Endothelial cell (in vitro differentiated cells): ENCODE measurements at places on chromosomes 5 and 9. TPM values are rescaled to one million over a fixed set of nuclear protein-coding genes. Genes with fewer than 3 reads are reported as not detected.

IL13 gene
- total RNA-seq: not detected

CCDC180 gene
- total RNA-seq: 7.7 TPM

- H3K27ac ChIP-seq: no peak overlapping the region
- no peaks in the 10 kb centered on the region for H3K4me1 ChIP-seq
- H3K36me3 ChIP-seq: no peaks in the 10 kb centered on the region
Observed at GRCh38 chr5:137273511-137273910, 225.6 kb downstream of the SPOCK1 start.

GRCh38 chr9:135029871-135030565 is 57.5 kb upstream of the OLFM1 start:
- H3K27me3 ChIP-seq: peaks cover 3% of the 10 kb centered on the region
- H3K4me3 ChIP-seq: no peak overlapping the region
- no peak overlapping the region for H3K27ac ChIP-seq
- no peaks in the 10 kb centered on the region for H3K4me1 ChIP-seq
- H3K36me3 ChIP-seq: no peaks in the 10 kb centered on the region

DNA sequence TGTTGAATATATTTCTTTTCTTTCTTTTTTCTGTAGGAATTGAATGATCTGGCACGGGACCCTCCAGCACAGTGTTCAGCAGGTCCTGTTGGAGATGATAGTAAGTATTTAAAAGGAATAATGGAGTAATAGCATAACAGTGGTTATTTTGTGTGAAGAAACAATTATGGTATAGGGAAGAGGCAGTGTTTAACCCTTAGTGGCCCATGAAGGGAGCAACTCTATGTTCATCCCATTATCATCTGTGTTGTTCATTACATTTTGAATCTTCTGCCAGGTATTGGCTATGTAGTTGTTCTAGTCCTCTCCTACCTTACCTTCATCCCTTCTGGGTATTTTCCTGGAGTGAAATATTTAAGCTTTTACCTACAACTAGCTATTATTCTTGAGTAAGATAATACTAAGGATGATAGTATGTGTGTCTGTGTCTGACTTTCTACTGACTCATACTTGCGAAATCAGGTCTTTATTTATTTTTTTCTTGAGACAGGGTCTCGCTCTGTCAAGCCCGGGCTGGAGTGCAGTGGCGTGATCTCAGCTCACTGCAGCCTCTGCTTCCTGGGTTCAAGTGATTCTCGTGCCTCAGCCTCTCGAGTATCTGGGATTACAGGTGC is 39.3 kb downstream of the UBE2D2 start:
- peaks cover 12% of the 10 kb centered on the region for H3K36me3 ChIP-seq
- no peaks in the 10 kb centered on the region for H3K27me3 ChIP-seq
- H3K4me3 ChIP-seq: no peak overlapping the region
- peaks cover 5% of the 10 kb centered on the region for H3K4me1 ChIP-seq

LCN2 gene
- total RNA-seq: not detected

- no peaks in the 10 kb centered on the region for H3K27me3 ChIP-seq
- DNase-seq: no peak
- no peaks in the 10 kb centered on the region for H3K4me1 ChIP-seq
- peaks cover 4% of the 10 kb centered on the region for H3K36me3 ChIP-seq
Observed at GRCh38 chr5:69284203-69284602, 48.4 kb downstream of the CCDC125 start.

KIF4B gene
- total RNA-seq: 0.54 TPM

DNA sequence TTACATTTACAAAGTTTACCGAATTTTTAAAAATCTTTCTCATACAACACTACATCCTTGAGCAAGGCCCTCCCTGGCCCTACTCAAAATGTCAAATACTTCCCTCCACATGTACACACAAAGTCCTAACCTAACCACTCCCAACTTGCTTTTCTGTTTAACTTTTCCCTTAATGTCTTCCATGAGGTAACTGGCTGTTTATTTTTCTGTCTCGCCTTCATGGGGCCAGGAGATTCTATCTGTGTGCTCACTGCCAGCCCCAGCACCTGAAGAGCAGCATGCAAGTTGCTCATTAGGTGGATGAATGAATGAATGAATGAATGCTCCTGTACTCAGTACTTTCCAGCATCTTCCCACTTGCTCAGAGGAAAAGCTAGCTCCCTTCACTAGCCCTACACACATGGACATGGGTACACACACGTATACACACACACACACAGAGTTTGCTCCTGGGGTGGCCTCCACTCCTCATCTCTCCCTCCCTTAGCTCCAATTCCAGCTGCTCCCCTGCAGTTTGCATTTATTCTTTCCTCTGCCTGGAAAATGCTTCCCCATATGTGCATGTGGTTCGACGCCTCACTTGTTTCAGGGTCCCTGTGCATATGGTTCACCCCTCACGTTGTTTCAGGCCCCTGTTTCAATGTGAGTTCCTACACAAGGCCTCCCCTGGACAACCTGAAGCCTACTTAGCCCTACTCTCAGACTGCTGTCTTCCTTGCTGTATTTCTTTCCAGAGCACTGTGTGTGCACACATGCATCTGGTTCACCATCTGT is 165.2 kb downstream of the ROR2 start:
- no peaks in the 10 kb centered on the region for H3K4me1 ChIP-seq
- H3K27me3 ChIP-seq: peaks cover 2% of the 10 kb centered on the region
- no peak overlapping the region for H3K4me3 ChIP-seq
- no peak for DNase-seq
- peaks cover 6% of the 10 kb centered on the region for H3K36me3 ChIP-seq

ORM2 gene
- total RNA-seq: not detected

DNA sequence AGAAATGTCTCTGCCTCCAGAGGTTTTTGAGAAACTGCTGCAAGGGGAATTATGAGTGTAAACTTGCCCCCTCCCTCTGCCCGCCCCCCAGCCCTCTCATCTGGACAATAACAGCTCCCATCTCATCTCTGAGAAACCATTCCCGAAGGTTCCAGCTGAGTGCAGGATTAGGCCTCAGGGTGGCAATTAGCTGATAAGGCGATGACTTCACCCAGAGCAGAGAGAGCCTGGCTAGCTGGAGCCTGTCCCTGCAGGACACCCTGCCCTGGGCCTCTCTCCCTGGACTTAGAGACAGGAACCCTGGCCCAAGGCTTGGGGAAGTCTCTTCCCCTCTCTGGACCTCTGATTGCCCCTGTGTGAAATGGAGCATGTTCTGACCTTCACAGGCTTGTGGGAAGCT is 45.7 kb upstream of the HAND1 start:
- no peak overlapping the region for H3K4me3 ChIP-seq
- peaks cover 3% of the 10 kb centered on the region for H3K27me3 ChIP-seq
- peaks cover 8% of the 10 kb centered on the region for H3K4me1 ChIP-seq
- DNase-seq: no peak
- no peaks in the 10 kb centered on the region for H3K36me3 ChIP-seq

DDX4 gene
- not detected for total RNA-seq

DNA sequence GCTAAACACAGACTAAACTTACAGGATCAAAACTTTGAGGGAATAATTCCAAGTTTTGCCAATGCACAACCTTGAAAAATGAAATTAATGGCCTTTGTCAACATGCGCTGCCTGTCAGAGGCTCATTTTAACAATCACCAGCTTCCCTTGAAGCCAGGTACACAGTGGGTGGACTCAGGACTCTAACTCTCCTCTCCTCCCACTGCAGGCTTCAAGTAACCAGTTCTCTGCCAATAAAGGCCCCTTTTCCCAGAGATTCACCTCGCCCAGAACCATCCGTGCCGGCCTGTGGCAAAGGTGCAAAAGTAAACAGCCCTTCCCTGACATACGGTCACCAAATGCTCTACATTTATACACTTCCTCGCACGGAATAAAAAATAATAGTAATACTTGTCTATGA is 18.4 kb upstream of the FBP2 start:
- H3K27me3 ChIP-seq: peaks cover 4% of the 10 kb centered on the region
- H3K36me3 ChIP-seq: no peaks in the 10 kb centered on the region
- DNase-seq: no peak
- peaks cover 3% of the 10 kb centered on the region for H3K4me1 ChIP-seq

DNA sequence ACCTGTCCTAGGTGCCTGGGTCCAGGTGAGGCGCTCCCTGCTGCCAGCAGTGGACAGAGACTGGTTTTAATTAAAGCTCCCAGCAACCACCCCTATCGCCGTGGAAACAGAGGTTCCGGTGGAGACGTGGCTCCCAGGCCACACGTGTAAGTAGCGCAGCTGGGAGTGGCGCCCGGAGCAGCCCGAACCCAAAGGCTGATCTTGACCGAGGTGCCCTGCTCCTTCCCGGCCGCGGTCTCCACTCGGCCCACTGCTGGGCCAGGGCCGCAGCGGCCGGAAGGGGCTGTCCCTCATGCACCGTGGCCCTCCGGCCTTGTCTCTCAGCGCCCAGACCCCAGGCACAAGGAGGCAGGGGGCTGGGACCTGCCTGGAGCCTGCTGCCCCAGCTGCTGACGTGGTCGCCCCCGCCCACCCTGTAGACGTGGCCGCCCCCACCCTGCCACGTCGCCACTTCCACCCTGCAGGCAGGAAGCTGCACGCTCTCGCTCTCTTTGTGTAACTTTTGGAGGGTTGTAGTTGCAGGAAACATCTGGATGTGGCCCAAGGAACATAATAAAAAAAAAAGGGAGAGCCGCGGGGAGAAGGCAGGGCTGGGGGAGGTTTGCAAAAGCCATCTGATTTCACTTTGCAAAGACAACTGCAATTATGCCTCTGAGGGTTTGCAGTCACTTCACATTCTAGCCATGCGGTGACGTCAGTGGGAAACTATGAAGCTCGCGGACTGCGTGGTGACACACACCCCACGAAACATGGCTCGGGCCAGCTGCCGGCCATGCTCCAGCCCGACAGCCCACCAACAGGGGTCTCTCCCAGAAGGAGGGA is 129.9 kb downstream of the RXRA start:
- peak overlapping the region; percentile 9 for H3K4me3 ChIP-seq
- H3K27me3 ChIP-seq: peaks cover 6% of the 10 kb centered on the region
- peak overlapping the region; percentile 71 for H3K27ac ChIP-seq
- peaks cover 4% of the 10 kb centered on the region for H3K4me1 ChIP-seq

SLC34A3 gene
- not detected for total RNA-seq

DNA sequence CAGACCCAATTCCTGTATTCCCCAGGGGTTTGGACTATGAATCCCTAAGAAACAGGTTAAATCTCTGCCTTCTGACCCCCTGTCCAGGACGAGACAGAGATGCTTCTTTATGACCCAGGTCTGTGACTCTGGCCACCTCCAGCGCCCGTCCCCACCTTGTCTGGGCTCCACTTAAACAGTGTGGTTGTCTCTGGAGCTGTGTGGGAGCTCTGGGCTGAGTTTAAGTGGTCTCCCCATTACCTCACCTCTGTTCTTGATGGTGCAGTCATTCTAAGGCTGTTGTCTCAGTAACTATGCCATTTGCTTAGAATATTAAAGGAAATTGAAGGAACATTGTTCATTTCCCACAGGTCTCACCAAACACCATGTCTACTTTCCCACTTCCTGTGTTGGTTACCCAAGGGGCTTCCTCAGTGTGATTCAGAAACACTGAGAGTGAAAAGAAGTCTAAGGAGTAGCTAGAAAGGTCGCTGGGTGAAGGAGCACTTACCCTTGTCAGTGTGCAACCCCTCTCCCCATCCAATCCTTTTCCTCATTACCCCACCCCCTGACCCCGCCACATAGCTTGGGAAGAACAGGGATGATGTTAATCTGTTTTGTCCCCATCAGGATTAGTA is 127.8 kb upstream of the CKMT2 start:
- H3K27me3 ChIP-seq: peaks cover 4% of the 10 kb centered on the region
- H3K4me1 ChIP-seq: peaks cover 13% of the 10 kb centered on the region
- no peak overlapping the region for H3K4me3 ChIP-seq

PDE6A gene
- total RNA-seq: not detected

GRCh38 chr9:86176468-86176867 is 77.1 kb upstream of the GOLM1 start:
- H3K4me1 ChIP-seq: no peaks in the 10 kb centered on the region
- no peak for DNase-seq
- no peaks in the 10 kb centered on the region for H3K36me3 ChIP-seq
- H3K27me3 ChIP-seq: peaks cover 2% of the 10 kb centered on the region

DNA sequence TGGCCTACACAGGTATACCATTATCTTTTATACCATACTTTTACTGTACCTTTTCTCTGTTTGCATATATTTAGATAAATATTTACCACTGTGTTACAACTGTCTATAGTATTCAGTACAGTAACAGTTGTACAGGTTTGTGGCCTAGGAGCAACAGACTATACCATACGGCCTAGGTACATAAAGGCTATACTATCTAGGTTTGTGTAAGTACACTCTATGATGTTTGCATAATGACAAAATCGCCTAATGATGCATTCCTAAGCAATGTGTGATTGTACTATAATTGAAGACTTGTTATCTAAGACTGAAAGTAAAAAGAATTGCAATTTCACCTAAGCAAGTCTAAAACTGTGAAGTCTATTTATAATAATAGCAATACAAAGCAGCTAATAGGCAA is 3.9 kb downstream of the C9orf72 start:
- no peak overlapping the region for H3K4me3 ChIP-seq
- H3K4me1 ChIP-seq: peaks cover 8% of the 10 kb centered on the region
- no peak overlapping the region for H3K27ac ChIP-seq
- H3K36me3 ChIP-seq: no peaks in the 10 kb centered on the region
- peaks cover 5% of the 10 kb centered on the region for H3K27me3 ChIP-seq

DNA sequence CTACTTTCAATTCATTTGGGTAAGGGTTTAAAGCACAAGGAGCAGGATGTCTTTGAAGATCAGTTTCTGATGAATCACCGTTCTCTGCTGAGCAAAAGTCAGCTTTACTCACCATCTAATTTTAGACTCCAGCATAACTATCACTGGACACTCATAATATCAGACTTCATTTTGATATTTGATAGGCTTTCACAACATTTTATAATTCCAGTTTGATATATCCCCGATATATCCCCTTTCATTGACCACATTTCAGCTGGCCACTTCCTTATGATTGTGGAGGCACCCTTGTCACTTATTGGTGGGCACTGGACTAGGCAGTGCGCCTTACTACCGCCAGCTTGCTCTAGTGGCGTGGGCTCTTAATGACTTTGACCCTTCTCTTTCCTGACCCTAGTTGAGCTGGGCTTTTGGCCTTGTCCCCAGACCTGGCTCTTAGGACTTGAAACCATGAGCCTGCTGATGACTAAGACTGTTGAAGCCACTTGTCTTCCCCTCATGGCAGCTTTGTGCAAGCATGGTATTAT is 46.8 kb downstream of the CYSTM1 start:
- peaks cover 9% of the 10 kb centered on the region for H3K36me3 ChIP-seq
- no peak overlapping the region for H3K4me3 ChIP-seq
- no peak for DNase-seq
- peaks cover 8% of the 10 kb centered on the region for H3K27me3 ChIP-seq
- peaks cover 12% of the 10 kb centered on the region for H3K4me1 ChIP-seq

IFNA21 gene
- total RNA-seq: not detected

GRCh38 chr5:329768-330167 is 8.3 kb downstream of the AHRR start:
- no peak overlapping the region for H3K4me3 ChIP-seq
- DNase-seq: no peak
- H3K27me3 ChIP-seq: peaks cover 7% of the 10 kb centered on the region
- peaks cover 11% of the 10 kb centered on the region for H3K4me1 ChIP-seq
- no peaks in the 10 kb centered on the region for H3K36me3 ChIP-seq
- no peak overlapping the region for H3K27ac ChIP-seq
